Ecto neural progenitor cell (in vitro differentiated cells): ENCODE measurements at places on chromosomes 13 and 19.

DNA sequence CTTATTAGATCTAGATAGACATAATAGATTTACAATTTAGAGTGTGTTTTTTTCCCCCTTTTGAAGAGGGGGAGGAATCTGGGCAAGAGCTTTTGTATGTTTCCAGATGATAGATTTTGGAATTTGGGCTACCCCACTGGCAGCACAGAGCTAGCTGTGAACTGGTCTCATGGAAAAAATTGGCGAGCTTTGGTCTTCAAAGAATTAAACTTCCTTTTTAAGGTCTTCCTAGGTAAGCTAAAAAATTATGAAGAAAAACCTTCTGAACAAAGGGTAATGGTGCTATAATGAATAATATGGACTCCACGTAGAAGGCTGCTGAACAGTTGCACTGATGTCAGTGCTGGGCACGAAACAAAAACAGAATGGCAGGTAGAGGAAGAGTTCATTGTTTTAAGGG, 109.3 kb downstream of the ZIC5 start:
- no peak for DNase-seq

- peak; percentile 88 for DNase-seq
Observed at GRCh38 chr19:1455336-1456120, 5.6 kb downstream of the APC2 start.

DNA sequence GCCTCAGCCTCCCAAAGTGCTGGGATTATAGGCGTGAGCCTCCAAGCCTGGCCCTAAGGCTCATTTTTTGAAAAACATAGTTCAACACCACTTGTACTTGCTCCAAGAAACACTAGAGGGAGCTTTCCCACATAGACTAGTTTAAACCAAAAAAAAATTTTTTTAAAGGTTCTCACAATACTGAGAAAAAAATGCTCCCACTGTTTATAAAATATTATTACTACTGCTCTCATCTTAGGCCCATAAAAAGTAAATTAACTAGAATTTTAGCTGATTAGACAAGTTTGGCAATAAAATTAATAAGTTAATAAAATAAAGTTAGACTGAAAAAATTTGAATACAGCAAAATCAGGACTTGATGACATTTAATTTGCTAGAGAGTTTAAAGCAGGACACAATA, 109.5 kb downstream of the TBC1D4 start:
- no peak for DNase-seq

DNA sequence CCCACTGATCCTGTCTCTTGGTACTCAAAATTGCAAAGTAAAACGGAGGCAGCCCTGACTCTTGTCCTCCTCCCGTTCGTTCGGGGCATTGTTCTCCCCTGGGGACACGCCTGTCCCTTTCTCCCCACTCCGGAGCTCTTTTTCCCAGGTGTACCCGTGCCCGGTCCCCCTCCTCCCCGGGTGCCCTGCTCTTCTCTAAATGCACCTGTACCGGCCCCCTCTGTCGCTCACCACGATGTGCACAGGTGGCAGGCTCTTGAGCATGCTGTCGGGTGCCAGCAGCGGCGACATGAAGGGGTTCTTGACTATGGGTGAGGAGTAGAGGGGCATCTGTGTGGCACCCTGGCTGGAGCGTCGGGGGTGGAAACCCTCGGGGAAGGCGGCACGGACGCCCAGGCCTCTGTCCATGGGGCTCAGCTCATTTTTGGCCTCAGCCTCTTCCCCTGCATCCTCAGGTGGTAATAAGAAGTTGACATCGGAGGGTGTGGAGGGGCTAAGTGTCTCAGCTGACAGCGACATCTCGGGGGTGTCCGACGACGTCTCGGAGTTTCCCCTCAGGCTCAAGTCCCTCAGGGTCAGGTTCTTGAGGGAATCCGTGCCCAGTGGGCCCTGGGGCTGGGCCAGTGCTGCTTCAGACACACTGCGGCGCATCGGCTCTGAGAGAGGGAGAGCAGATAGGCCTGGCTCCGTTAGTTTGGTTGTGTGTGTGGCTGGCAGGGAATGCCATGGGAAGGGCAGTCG, 12.4 kb upstream of the CNFN start:
- DNase-seq = no peak

DNA sequence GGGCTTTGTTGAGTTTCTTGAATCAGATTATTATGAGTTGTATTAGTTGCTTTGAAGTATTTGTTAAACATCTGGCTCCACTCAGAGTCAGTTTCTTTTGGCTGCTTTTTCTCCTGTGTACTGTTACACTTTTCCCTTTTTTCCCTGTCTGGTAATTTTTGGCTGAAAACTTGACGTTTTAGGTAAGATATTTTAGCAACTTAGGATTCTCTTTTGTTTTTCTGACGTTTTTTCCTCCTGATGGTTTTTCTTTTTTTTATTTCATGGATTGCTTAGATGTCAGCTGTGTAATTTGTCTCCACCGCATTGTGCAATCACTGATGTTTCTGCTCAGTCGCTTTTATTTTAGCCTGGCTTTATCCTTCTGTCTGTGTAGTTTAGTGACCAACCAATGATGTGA, 20.7 kb downstream of the RFC3 start:
- DNase-seq = no peak

- DNase-seq = no peak
Observed at GRCh38 chr13:40488869-40489391, 177.5 kb downstream of the FOXO1 start.

DNA sequence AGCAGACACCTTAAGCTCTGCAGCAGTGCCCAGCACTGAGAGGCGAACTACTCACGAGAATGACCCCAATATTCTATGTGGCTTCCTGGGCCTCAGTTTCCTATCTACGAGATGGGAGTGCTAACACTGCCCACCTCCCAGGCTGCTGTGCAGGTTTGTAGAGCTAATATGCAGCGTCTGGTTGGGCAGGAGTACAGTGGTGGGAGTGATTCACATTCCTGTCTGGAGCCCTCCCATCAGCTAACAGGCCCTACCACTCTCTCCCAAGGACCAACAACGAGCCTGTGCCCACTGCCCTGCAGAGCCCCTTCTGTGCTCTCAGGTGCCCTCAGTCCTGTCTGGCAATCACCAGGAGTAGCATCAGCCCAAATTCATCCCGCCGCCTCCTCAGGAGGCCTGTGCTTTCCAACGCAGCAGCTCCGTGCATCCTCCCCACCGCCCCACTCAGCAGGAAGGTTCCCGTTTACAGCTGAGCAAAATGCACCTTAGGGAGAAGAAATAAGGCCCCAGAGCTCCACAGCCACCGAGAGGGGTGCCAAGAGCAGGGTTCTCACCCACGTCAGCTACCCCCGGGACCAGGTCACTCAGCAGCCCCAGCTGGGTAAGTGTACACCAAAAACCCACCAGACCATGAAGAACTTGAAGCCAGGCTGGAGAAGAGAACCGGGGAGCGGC, 6.6 kb downstream of the AKT2 start:
- no peak for DNase-seq

- no peak for DNase-seq
Observed at GRCh38 chr13:70042193-70042592, 65.4 kb upstream of the ATXN8OS start.

DNA sequence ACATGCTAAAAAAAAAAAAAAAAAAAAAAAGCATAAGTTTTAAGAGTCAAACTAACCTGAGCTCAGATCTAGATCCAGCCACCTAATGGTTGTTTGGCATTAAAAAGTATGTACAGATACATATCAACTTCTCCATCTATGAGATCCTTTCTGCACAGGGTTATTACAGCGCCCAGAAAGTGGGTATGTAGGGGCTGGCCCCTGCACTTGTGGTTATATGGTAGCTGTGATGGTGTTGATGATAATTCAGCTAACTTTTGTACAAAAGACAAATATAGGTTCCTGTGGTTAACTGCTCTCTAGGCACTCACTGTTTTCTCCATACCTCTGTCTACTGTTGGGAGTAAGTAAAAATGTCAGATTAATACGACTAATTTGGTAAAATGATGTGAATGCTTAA, 81.7 kb downstream of the TNFRSF19 start:
- DNase-seq = no peak

- no peak for DNase-seq
Observed at GRCh38 chr13:98685146-98685545, 67.3 kb downstream of the SLC15A1 start.

- DNase-seq = no peak
Observed at GRCh38 chr13:72908416-72908815, 126.5 kb downstream of the PIBF1 start.
